CD4-positive, alpha-beta T cell treated with Interleukin-12 subunit alpha and Interleukin-12 subunit beta, for 1 hour (primary cell): ENCODE measurements at places on chromosomes 16 and 17.

GRCh38 chr17:7027335-7027734 lies 4.5 kb downstream of the BCL6B start:
- no peak for DNase-seq

GRCh38 chr16:50367777-50368409 lies 895 bp downstream of the BRD7 start:
- no peak for DNase-seq

DNA sequence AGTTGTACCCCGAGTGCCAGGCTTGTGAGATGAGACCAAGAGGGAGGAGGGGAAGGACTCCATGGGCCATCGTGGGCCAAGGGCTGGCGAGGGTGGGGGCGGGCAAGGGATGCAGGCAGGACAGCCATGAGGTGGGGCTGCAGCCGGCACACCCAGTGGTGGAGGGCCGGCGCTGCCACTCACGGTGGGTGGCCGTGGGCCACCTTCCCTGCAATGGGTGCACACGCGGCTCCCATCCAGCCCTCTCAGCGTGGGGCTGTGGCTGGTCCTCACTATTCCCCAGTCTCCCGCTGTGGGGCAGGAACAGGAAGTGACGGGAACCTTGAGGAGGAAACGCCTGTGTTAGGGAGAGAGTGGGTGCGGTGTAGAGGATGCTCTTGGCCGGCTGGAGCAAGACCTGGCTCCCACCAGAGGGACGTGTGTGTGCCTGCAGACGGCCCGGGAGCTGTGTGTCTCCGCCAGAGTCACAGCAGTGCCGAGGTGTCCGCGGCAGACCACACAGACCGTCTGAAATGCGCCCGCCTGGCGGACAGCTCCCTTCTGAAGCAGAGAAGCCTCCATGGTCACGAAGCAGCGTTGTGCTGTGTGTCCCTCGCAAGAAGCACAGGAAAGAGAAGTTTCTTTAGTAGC lies 23.6 kb downstream of the CIBAR2 start:
- DNase-seq, result no peak

DNA sequence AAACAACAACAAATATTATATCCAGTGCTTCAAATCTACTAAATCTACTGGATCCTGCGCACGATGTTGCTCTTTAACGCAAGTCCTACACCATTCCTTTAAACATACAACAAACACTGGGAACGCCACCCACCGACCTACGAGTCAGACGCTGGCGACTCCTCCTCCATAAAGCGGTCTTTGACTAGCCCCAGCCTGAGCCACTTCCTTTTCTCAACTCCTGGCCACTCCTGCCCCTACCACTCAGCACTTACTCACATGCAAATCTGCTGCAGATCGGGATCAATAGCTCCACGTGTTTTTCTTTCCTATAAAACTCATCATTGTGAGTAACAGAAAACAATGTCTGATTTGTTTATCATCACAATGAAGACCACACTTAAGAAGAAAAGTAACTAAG lies 32.8 kb upstream of the MNT start:
- DNase-seq, result no peak

DNA sequence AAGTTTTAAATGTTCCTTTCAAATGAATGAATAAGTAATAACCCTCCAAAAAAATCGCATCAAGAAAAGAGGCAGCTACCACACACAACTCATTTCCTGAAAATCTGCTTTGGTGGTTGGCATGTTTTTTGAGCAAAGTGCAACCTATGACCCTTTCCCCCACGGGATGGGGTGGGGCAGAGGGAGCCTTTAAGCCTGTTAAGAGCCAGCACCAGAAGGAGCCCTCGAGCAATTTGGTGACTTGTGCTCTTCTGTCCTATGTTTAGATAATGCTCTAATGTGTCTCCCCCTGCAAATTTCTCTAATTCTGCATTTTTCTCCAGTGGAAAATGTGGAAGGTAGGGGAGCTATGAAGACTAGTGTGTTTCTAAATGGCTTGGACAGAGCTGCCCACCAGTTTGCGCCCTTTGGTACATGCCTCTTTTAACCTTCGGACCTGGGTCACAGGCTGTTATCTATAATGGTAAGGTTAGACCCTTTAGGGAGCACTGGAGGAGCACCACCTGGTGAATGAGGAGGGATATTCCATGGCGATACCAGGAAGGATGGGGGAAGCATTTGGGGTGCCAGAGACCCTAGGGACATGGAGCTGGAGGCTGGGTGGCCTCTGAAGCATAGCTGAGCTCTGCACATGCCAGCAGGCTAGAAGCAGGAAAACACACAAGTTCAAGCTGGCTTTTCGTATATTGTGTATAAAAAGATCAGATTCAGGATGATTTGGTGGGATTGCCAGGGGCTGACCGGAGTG lies 1.6 kb downstream of the PYCARD start:
- peak; percentile 53 for DNase-seq

DNA sequence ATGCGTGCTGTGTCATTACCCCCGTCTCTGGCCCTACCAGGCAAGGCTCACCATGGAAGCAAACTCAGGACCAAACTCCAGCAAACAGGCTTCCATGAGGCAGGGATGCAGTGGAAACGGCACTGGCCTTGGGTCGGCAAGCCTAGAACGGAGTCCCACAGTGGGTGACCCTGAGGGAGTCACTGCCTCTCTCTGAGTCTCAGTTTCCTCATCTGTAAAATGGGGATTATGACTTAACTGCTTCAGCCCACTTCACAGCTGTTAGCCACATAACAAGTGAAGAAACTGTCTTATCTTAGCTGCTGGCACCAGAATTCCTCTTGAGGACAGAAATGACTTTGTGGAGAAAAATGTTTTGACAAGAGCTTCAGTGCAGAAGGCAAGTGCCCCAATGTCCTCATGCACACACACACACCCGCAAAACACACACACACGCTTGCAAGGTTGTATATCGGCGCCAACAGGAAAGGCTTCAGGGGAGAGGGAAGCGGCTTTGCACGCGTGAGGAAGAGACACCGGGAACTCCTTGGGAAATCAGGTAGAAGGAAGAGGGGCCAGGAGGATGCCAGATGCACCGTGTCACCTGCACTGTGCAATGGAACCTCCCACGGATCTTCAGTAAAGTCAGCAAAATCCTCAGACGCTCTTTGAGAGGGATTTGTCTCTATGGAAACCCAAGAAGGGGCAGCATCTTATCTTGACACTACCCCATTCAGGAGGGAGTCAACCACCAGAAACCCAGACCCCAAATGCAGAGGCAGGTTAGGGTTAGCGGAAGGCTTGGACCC lies 53.7 kb downstream of the GSG1L start:
- DNase-seq, result no peak
